ENCODE measurements at places on chromosomes 11 and 22. TPM values are rescaled to one million over a fixed set of nuclear protein-coding genes. Genes with fewer than 3 reads are reported as not detected.

SMIM38 gene
- 1.1 TPM for total RNA-seq

DNA sequence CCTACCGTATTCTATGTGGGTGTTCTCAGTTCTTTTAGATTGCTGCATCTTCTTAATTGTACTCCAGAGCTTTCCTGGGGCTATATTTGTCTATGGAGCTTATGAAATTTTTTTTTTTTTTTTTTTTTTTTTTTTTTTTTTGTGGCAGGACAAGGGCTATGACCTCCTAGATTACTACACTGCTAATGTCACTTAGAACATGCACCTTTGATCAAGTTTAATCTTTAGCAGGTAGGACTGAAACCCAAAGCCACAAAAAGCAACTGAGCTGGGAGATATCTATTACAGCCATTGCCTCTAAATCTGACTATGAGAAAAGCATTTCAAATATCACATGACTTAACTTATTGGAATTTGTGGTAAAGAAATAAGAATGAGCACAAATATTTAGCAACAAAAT is 21.7 kb upstream of the ABTB2 start:
- DNase-seq = no peak

C2CD3 gene
- 40.5 TPM for total RNA-seq

DNA sequence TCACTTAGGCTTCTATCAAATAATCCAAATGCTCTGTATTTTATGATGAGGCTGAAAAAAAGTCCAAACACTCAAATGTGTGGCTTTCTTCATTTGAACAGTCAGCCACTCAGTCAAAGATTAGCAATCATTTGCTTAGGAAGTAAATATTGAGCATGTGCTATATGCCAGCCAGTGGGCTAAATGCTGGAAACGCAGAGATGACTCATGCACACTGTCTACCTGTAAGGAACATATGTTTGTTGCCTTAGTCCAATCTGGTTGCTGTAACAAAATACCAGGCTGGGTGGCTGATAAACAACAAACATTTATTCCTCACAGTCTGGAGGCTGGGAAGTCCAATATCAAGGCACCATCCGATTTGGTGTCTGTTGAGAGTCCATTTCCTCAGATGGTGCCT is 617.3 kb downstream of the NTM start:
- no peak for DNase-seq

Measured in ureter (tissue), 1 donor.